ENCODE measurements at places on chromosomes 13 and 19.

- no peak for DNase-seq
Observed at GRCh38 chr13:71661921-71662320, 205.1 kb downstream of the DACH1 start.

DNA sequence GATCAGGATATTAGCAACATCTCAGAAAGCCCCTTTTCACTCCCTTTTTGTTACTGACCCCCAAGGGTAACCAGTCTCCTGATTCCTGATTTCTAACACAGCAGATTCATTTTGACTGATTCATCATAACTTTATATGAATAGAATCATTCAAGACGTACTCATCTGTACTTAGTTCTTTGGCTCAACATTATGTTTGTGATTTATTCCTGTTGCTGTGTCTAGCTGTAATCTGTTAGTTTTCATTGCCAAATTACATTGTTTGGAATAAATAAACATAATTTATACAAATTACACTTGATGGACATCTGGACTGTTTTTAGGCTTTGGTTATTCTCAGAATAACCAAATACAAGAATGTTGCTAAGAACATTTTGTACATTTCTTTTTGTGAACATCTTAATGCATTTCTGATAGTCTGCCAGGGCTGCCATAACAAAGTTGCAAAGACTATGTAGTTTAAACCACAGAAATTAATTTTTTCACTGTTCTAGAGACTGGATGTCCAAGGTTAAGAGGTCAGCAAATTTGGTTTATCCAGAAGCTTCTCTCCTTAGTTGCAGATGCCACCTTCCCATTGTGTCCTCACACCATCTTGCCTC is 62.8 kb upstream of the EDNRB start:
- DNase-seq, result no peak

DNA sequence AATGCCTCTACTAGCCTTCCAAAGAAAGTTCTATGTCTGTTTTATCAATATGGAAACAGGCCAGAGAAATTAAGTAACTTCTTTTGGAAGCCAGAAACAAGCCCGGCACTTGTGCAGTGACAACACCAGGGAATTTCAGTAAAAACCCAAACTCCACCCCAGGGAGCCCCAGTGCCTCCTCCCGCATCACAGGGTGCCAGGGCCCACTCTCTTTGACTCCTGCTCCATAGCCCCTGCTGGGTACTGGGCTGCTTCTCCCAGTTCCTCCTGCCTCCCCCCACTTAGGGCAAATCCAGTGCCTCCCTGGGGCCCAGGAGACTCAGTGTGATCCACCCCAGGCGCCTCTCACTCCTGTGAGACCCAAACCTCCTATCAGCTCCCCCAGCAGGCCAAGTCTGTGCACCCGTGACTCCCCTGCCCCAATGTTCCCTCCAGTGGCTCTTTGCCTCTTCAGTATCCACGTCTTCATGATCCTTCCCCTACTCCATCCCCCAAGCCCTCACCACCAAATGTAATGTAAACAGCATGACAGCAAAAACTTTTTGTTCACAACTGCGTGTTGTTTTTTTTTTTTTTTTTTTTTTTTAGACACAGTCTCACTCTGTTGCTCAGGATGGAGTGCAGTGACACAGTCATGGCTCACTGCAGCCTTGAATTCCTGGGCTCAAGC is 2.3 kb upstream of the FFAR3 start:
- DNase-seq, result no peak

DNA sequence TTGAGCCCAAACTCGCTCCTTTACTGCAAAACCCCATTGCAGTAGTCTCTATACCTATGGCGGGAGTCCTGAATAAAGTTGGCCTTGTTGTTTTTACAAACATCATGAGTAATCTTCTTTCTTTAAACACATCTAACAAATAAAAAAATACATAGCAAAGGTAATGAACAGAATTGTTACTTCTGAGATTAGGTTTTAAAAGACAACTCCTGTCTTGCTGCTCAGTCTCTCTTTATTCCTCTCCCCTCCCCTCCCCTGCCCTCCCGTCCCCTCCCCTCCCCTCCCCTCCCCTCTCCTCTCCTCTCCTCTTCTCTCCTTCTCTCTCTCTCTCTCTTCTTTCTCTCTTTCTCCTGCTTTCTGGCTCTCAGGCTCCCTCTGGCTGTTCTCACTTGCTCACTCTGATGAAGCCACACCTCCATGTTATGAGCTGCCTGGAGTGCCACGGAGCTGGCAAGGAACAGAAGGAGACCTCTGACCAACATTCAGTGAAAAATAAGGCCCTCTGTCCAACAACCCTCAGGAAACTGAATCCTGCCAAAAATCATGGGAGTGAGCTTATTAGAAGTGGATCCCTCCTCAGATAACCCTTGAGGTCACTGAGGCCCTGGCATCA is 300.7 kb upstream of the MIR17HG start:
- no peak for DNase-seq

DNA sequence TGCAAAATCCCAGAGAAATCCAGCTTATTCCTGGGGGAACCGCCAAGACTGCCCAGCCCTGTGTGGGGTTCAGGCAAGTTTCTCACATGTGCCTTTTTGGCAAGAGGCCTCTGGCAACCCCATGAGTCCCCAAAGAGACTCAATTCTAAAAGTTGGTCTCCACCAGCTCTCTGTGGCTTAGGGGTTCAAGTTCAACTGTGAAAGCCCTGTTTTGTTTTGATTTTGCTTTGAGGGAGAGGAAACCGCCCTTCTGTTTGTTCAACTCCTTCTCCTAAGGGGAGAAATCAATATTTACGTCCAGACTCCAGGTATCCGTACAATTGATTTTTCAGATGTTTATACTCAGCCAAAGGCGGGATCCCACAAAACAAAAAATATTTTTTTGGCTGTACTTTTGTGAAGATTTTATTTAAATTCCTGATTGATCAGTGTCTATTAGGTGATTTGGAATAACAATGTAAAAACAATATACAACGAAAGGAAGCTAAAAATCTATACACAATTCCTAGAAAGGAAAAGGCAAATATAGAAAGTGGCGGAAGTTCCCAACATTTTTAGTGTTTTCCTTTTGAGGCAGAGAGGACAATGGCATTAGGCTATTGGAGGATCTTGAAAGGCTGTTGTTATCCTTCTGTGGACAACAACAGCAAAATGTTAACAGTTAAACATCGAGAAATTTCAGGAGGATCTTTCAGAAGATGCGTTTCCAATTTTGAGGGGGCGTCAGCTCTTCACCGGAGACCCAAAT is 583 bp upstream of the LDLR start:
- DNase-seq, result no peak

GRCh38 chr13:27289011-27289665 is 18.5 kb downstream of the RASL11A start:
- no peak for DNase-seq

DNA sequence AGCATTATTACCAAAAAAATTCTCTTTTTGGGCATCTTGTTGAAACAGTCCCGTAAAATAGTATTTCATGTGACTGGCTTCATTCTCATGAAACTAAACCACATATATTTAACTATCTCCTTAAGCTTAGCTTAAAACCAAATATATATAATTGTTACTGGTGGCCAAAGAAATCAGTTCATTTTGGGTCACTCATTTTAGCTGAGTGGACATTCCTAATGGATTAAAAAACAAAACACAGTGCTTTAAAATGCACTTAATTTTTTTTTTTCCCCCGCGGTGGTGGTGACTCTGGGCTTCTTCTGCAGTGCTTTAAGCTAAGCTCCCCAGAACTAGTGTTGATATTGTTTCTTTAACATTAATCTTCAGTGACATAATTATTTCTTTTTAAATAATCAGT is 540.1 kb downstream of the GPC6 start:
- DNase-seq, result no peak

- DNase-seq, result no peak
Observed at GRCh38 chr13:27393101-27393500, 31.3 kb upstream of the GTF3A start.

DNA sequence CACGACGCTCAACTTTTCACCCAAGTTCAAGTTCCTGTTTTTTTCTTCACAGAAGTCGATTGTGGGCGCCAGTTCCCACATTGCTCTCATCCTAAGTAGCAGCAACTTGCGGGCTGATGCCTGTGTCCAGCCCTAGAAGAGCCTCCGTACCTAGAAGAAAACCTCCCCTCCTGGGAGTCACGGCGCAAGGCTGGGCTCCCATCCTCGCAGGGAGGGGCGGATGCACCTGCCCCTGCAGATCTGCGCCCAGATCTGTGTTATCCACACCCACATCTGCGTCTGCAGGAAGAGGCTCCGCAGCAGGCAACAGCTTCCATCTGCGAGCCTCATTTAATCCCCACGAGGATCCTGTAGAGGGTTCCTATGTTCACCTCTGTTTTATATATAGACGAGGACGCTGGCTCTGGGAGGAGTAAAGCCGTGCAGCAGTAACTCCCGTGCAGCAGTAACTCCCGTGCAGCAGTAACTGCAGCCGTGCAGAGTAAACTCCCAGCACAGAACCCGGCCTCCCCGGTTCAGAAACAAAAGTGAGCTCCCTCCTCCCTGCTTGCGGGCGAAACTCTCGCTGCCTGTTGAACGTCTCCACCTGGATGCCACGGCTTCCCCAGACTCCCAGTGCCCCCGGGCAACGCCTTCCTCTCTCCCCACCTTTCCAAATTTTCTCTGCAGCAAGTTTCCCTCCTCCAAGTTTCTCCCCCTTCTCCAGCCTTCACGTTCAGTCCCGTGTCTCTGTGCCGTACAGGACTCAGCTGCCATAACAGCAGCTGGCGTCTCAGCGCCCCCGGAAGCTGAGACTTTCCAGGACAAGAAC is 23.5 kb upstream of the LAIR1 start:
- DNase-seq, result no peak

GRCh38 chr13:93559718-93560117 is 333.1 kb downstream of the GPC6 start:
- DNase-seq, result no peak

DNA sequence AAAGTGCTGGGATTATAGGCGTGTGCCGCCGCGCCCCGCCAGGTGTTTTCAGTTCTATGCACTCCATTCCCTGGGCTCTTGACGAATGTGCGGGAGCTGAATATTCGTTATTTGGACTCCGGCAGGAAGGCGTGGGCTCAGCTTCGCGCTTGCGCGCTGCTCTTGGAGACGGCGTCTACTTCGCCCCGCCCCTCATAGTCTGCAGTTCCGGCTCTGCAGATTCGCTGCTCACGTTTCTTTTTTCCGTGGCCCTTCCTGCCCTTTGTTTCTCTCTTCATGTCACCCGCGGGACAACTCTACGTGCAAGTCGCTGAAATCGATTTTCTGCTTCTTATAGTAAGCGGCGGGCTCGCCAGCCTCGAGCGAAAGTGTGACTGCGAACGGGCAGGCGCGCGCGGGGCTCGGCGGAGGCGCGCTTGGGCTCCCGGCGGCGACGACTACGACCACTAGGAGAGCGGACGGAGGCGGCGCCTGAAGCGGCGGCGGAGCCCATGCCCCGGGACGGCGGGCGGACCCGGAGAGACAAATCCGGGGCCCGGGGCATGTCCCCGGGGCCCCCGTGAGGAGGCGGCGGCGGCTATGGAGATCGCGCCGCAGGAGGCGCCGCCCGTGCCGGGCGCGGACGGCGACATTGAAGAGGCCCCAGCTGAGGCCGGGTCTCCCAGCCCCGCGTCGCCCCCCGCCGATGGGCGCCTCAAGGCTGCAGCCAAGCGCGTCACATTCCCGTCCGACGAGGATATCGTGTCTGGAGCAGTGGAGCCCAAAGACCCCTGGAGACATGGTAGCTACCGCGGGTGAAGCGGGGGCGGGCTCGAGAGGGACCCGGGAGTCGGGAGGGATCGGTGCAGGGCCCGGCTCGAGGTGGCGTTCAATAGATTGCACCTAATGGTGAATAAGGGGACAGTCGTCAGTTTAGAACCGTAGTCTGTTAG is at the start of gene PPP1R37:
TSS of gene PPP1R37 (plus strand) at position 433 of the 932 bp plus-strand sequence. CDS start at position 580, 147 bp downstream.
- peak; percentile 75 for DNase-seq

DNA sequence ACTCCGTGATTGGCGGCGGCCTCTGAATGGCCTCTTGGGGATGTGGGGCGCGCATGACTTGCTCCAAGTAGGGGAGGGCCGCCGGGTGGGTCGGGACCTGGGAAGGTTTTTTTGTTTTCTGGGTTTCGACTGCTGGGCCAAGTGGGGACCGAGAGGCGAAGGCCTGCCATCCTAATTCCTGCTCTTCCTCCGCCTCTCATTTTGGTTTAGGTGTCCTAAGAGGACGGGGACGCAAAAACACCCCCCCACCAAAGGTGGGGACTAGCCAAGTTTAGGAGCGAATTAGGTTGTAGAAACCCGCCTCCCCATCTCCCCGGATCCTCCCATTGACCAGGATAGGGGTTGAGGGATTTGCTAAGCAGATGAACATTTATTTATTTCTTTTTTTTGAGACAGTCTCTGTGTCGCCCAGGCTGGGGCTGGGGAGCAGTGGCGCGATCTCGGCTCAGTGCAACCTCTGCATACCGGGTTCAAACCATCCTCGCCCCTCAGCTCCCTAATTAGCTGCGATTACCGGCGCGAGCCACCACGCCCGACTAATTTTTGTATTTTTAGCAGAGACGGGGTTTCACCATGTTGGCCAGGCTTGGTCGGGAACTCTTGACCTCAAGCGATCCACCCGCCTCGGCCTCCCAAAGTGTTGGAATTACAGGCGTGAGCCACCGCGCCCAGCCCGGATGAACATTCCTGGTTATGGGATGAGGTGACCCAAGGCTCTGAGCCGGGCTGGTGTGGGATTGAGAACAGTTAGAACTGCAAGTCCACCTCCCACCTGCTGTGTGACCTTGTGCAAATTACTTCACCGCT is 838 bp downstream of the PPP2R1A start:
- DNase-seq, result no peak

GRCh38 chr19:48628486-48629296 is 8.5 kb downstream of the DBP start:
- no peak for DNase-seq

DNA sequence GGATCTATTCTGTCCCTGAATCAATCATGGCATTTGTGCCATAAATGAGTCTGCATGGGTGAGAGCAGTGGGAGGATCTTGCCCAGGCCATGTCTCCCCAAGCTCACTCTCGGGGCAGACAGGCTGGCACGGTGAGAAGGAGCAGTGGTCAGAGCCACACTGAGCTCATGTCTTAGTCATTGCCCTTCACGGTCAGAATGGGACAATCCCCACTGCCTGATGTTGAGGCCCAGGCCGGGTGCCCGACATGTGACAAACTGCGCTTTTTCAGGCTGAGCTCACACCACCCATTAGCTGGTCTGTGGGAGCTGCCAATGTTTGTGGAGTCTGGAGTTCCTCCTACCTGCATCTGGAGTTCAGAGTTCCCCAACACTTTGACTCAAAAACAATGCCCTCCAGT is 481.9 kb downstream of the COG6 start:
- no peak for DNase-seq

- no peak for DNase-seq
Observed at GRCh38 chr13:51221108-51221507, 1.1 kb upstream of the FAM124A start.

DNA sequence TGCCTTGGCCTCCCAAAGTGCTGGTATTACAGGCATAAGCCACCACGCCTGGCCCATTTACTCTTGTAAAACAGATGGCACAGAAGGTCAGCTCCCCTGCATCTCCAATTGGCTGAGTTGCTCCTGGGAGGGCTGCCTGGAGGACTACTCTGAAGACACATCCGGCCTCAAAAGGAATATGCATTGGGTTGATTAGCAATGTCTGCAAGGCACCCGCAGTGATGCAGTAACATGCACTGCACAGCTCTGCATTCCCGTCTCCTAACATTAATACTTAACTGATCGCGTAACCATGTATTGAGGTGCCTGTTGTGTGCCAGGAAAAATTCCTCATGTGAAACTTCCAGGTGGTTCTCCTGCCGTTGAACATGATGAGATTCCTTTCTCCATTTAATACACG is 5.0 kb downstream of the ELAVL3 start:
- DNase-seq, result no peak
